AG10803 (cell line): ENCODE measurements at places on chromosomes 4 and X.

DNA sequence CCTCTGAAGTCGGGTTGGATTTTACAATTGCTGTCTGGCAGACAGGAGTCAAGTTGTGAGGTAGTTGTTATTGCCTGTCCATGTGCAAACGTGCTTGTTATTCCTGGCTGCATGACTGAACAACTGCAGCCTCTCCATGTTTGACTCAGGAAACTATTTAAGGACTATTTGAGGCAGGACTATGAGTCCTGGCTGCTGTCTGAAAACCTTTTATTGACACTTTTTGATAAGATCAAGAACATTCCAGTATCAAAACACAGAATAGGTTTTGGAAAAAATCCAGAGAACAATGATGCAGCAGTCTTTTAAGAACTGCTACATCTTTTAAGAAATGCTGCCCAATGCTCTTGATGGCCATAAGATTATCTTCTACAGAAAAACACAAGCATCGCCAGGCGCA lies 10.0 kb upstream of the SPRY1 start:
- DNase-seq, result no peak

DNA sequence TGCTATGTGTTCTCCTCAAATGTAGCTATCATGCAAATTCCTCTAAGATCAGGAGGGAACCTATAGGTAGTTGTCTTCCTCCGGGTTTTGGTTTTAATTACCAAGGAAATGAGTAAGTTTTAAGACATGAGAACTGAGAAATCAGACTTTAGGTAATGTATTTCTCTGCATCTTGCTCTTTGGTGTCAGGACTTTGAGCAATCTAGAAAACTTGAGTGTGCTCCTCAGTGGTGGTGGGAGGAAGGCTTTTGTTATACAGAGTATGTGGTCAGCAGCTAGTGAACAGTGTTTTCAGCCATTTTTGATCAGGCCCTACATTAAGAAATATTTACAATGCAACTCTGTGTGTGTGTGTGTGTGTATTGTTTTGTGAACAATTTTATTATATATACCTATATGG lies 224.1 kb downstream of the KLHL13 start:
- DNase-seq, result no peak

DNA sequence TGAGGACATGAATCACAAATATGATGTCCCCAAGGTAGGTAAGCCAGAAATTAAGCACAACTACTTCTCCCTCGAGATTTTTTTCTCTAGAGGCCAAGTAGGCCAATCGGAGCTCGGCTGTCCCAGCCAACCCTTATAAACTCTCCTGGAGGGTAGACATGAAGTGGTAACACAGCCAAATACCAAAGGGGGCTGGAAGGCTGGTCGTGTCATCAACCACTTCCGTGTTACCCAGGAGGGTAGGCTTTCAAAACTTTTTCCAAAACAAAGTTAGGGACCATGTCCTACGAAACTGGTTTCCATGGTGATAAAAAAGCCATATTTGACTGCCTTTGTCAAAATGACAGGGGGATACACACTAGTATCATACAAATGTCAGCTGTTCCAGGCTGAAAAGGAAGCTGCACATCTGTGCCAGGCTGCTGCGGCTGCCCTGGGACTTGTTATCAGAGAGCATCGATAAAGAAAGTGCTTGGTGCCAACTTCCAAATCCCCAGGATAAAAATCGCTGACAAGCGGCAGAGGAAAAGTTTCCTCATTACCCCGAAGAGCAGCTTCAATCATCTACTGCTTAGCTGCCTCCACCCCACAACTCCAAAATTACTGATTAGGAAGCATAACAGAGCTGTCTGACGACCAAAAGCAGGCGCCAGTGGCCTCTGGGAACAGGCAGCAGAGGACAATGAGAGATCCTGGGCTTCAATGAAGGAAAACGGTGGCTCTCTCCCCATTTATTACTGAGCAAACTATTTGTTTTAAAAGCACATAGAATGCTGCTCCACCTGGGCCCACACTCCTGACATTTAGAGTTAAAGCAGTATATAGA lies 20.8 kb downstream of the BCOR start:
- DNase-seq, result no peak

GRCh38 chr4:82611982-82612381 lies 50.2 kb upstream of the TMEM150C start:
- no peak for DNase-seq

GRCh38 chrX:136781180-136781797 lies 557 bp upstream of the ARHGEF6 start:
- DNase-seq, result peak; percentile 64

DNA sequence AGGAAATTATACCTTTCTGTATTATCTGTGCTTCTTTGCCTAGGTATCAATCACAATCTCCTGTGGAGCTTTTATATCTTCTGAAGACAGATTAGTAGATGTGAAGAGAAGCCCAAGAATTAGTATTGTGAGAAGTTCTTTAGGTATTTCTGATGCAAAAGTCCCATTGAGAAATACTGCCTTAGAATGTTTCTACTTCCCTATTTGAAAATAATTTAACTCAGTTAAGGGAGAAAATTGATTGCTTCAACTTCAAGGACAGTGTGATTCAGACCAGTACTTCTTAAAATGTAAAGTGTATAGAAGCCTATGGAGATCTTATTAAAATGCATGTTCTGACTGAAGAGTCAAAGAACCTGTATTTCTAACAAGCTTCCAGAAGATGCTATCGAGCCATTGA lies 9.0 kb downstream of the EIF1AX start:
- no peak for DNase-seq
